ENCODE measurements at places on chromosomes 13 and 19.

DNA sequence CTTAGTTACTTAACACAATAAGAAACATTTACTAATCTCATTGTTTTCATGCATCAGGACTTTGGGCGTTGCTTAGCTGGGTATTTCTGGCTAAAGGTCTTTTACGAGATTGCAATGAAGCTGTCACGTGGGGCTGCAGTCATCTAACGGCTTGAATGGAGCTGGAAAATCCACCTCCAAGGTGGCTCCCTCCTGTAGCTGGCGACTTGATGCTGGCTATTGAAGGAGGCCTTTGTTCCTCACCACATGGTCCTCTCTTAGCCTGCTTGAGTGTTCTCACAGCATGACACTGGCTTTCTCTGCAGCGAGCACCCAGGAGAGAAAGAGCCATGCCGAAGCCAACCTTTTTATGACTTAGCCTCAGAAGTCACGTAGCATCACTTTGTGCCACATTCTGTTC, 92.0 kb downstream of the NHLRC3 start:
- no peak for DNase-seq

DNA sequence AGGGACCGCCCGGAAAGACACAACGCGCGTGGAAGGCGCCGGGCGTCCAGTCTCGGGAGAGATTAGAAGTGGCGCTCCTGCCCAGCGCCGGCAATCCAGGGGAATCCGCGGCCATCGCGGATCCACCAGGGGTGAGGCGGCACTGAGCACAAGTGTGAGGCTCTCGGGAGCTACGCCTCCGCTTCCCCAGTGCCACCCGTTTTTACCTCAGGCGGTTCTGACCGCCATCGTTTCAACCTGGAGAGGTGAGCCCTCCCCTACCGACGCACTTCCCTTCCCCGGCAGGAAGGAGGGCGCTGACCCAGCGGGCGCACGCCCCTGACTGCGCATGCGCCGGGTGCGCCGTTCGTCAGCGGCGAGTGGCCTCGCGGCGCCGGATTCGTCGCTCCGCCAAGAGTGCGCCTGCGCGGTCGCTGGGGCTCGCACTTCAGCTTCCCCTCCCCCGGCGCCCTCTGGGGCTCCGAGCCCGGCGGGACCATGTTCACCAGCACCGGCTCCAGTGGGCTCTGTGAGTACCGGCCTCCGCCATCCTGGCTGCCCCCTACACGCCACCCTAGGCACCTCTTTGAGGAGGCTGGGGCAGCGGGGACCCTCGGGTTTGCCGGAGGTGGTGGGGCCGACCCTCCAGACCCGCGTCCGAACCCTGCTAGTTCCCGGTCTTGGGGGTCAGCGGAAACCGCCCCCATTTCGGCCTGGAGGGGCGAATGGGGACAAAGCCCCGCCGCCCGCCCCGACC, at the start of gene UBAC2:
UBAC2 (plus strand) TSS at position 423 of the 736 bp plus-strand sequence; CDS start at position 478, 55 bp downstream.
- DNase-seq: peak; percentile 81

DNA sequence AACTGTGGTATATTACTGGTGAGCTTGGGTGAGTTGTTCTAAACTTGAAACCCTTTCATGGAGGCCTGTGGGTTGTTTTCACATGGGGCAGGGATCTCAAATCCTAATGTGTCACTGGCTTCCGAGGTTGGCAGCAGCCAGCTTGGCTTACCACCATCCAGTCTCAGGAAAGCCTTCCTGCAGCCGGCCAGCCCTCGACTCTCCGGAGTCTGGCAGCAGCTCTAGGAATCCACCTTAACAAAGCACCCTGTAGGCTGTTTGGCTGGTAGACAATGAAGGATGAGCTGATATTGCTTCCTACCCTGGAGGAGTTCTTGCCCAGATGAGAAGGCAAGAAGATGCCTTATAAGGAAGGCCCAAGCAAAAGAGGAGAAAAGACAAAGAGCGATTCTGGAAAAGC, 188.3 kb downstream of the KLF12 start:
- no peak for DNase-seq

- no peak for DNase-seq
Observed at GRCh38 chr19:51001515-51001914, at the start of gene KLK8. Gene KLK8 (minus strand): TSS chr19:51001604. CDS start chr19:51001167, 437 bp downstream.

GRCh38 chr19:14474827-14475226, 327 bp downstream of the PTGER1 start:
- DNase-seq: no peak

GRCh38 chr13:19861762-19862161, 1.7 kb downstream of the ZMYM5 start:
- no peak for DNase-seq

- DNase-seq: no peak
Observed at GRCh38 chr13:49459580-49459979, 15.5 kb downstream of the SETDB2 start.

GRCh38 chr19:15829306-15829698, 13.8 kb upstream of the OR10H1 start:
- DNase-seq: no peak

GRCh38 chr19:38893341-38893771, 6.1 kb downstream of the SIRT2 start:
- no peak for DNase-seq

DNA sequence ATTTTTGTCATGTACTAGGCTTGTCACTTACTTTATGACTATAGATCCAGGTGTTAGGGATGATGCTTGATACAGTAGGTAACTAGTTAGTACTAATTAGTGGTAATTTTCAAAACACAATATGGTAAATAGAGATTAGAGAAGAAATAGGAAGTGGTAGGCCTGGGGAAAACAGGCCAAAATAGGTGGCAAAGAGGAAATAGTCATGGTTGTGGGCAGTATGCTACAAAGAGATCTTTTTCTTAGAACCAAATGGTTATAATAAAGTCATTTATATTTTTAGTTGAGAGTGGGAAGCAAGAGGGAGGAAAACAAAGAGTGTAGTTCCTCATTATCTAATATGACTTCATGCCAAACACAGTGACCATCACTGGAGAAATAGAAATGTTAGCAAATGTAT, 9.1 kb upstream of the VWA8 start:
- no peak for DNase-seq

- DNase-seq: no peak
Observed at GRCh38 chr19:35167251-35168119, 12.9 kb downstream of the FXYD5 start.

Measured in stimulated activated CD8-positive, alpha-beta memory T cell treated with anti-CD3 and anti-CD28 coated beads, Interleukin-4, amount 100 ng/mL, for 1 hour (primary cell).